Activated T-cell treated with anti-CD3 and anti-CD28 coated beads, Interleukin-2, amount 50 U/mL, for 4 hours (primary cell): ENCODE measurements at places on chromosomes 5 and 9.

DNA sequence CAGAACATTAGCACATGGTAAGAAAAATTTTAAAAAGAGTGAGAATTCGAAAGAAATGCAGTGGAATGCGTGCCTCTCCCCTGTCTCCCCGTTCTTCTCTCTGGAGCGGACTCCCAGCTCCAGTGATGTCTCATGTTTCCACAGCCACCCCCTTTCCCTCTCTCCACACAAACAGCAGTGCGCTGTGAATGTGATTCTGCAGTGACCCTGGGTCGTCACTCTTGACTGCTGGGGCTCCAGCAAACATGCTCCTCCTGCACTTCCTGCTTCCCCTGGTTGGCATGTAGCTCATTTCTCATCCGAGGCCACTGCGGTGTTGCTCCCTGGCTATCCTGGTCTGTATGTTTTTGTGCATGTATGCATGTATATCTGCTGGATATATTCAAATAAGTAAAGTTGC, 13.3 kb downstream of the PHF2 start:
- no peak for DNase-seq

- DNase-seq = no peak
Measured at GRCh38 chr5:79108792-79109191, 2.8 kb upstream of the BHMT start.

DNA sequence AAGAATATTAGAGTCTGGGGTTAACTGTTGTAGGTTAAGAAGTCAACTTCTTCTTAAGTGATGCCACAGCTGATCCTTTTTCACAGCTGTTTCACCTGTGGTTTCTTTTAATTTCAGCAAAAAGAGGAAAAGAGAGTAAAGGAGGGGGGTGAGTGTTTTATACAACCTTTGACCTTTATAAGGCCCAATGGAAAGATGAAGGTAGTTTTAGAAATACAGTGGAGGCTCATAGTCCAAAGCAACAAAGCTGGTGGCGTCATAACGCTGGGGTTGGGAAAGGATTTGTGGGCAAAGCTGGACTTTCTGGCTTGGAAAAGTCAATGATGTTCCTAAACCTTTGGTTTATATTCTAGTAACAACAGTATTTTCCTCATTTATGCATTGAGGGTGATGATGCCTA, 49.5 kb downstream of the RCL1 start:
- DNase-seq = no peak

- DNase-seq = no peak
Measured at GRCh38 chr9:129445794-129446306, 175.1 kb downstream of the C9orf50 start.

DNA sequence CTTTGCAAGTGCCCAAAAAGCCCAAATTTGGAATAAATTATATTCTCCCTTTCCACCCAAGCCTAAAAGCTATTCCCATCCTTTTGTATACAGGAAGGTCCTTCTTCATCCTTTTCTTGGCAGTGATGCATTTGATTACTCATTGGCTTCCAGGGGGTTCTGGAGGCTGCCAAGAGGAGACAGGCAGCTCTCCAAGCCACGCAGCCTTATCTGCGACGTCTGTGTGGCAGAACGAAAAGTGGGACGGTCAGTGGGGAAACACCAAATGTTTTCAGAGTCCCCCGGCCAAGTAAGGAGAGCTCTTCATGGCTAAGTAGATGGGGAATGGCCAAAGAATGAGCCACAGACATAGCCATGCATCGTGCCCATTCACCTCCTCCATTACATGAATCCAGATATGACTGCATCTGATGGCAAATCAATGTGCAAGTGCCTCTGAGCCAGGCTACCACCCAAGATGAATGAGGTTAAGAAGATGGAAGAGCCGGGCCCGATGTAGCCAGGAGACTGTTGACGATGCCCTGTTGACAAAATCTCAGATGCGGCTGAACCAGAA, 12.1 kb downstream of the ADAM19 start:
- DNase-seq = no peak

DNA sequence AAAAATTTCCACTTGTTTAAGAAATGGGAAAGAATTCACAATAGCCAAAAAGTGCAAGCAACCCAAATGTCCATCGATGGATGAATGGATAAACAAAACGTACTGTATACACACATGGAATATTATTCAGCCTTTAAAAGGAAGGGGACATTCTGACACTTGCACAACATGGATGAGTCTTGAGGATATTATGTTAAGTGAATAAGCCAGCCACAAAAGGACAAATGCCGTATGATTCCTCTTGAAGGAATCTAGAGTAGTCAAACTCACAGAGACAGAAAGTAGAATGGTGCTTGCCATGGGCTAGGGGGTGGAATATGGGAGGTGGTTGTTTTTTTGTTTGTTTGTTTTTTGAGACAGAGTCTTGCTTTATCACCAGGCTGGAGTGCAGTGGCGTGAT, 3.8 kb upstream of the ATP6V0E1 start:
- DNase-seq = no peak

DNA sequence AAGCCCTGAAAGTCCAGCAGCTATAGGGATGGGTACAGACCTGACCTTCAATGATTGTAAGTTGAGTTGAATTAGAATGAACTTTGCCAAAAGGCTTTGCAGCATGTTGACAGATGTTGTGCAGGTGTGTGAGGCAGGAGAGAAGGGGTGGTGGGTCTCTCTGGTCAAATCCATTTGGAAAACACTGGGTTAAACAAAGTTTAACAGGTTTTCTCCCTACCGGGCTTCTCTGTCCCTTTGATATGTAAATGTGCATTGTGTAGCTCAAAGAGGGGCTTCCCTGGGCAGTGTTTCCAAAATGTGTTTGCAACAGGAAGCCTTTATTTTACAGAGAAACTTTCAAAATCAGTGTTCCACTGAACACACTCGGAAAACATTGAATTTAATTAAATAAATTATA, 72.1 kb upstream of the BRINP1 start:
- no peak for DNase-seq

DNA sequence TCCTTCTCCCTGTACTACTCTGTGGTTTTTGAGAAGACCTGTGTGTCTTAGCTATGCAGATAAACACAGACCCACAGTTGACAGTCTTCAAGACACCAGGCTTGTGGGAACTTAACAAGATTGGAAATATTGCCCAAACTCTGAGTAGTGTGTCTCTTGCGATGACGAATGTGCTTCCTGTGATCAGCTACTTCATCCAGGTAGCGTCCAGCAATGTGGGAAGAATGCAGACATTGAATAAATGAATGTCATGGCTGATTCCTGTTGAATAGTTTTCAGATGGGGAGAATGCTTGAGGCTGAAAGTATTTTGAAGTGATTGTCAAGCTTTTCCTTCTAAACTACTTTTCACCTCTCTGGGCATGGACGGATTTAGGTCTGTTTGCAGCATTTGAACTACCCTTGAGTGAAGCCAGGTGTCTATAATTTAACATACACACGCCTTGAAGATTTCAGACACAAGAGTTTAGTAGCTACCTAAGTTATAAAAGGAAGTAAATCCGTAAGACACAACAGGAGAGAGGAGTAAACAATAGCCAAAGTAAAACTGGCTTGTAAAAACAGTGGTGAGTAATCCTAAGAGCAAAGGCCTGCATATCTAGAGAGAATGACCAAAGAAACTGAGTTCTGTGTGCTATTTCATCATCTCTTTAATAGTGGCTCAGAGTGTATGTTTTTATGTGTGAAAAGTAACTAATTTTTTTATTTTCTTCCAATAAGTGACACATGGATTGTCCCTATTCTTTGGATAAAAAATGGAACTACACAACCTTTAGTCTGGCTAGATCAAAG, 30.0 kb upstream of the ARL14EPL start:
- no peak for DNase-seq

DNA sequence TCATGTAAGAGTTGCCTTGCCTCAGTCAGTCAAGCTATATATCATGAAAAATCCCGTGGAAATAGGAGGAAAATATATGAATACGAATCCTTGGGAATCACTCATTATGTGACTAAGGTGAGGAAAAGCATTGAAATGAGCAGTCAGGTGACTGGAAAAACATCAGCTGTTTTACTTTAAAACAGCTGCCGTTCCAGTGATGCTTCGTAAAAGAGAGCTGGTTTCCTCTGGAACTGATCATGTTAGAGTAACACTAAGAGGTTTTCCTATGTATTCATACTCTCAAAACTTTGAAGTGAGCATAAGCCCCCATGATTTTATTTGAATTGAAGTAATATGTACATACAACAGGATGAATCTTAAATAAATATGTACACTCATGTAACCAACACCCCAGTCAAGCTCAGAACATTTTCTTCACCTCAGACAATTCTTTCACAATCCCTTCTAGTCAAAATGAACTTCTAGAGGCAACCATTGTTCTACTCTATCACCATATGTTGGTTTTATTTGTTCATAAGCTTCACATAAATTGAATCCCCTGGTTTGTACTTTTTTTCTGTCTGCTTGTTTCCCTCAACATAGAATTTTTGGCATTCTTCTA, 107.7 kb downstream of the SLC25A46 start:
- no peak for DNase-seq

- DNase-seq = no peak
Measured at GRCh38 chr5:176844706-176845391, 34.5 kb downstream of the UNC5A start.

- DNase-seq = no peak
Measured at GRCh38 chr9:71984831-71985281, 73.4 kb downstream of the C9orf85 start.

- DNase-seq = no peak
Measured at GRCh38 chr5:75460942-75461610, 50.4 kb downstream of the CERT1 start.

DNA sequence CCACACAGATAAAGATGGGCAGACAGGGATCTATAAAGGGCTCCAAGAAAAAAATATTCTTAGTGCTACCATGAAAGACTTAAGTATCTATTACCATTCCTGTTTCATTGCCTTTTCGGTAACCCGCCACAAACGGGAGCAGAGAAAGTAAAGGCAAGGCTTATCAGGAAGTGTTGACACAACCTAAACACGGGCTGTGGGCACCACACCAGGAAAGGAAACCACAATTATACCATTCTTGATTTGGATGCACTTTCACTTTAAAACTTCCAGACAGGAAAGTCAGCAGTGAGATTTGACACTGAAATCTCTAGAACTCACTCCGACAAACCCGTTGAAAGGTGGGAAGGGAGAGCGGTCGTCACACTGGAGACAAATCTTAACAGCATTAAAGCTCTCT, 6.5 kb downstream of the TLE1 start:
- no peak for DNase-seq

DNA sequence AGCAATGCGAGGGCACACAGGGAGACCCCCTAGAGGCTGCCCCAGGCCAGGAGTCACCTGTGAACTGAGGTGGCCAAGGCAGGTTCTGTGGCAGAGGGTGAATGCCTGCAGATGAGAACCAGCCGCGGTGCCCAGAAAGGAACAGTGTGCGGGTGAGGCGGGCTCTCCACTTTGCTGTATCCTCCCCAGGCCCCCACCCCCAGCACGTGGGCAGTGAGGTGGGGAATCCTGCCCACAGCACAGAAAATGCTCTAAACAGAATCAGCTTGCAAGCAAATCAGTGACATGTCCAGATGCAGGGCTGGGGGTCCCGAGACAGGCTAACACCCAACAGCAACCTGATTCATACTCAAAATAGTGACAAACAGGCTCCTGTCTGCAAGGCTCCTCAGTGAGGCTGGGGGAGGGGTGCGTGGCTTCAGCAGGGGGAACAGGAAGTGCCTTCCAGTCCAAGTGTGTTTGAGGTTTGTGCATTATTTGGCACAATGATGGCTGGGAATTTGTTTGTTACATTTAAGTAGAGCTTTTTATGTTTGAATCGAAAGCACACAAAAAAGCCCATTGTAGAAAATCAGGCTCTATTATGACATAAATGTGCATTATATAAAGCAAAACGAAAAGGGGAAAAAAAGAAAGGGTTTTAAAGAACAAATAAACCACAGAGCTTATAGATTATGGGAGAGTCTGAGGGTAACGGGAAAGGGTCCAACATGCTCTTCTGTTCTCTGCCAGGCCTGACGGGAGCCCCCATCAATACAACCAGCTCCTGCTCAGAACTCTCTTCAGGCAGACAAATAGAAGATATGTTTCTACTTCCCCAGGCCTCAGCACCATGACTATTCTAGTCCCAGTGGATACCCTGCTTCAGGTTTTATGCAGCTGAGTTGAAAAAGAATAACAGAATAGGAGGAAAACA, 201.3 kb downstream of the HSD17B3 start:
- no peak for DNase-seq

- DNase-seq = peak; percentile 76
Measured at GRCh38 chr5:157651623-157652376, 438 bp downstream of the SOX30 start.

DNA sequence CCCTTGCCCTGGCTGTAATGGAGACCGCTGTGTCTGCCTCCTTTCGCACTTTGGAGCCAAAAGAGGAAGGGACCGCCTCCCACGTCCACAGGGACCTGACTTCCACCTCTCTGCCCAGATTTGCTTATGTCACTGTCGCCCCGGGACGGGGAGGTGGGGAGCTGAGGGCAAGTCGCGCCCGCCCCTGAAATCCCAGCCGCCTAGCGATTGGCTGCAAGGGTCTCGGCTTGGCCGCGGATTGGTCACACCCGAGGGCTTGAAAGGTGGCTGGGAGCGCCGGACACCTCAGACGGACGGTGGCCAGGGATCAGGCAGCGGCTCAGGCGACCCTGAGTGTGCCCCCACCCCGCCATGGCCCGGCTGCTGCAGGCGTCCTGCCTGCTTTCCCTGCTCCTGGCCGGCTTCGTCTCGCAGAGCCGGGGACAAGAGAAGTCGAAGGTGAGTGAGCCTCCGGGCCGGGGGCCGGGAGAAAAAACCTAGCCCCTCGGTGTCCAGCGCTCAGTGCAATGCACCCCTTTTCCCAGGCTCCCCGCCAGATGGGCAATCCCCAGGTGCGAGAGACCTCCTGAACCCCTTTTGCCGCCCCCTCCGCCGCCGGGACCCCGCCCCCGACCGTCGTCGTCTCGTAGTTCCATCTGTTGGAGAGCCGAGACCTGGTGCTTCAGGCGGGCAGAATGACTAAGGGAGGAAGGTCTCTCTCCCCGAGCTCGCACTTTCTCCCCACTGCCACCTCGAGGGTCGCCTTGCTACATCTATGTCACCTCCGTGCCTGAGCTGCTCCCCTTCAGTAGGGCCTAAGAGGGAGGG, at the start of gene GPX3:
Gene GPX3, plus strand, starts transcription at position 288 of the 807 bp plus-strand sequence. Its CDS starts 64 bp downstream, at position 352.
- DNase-seq = peak; percentile 20

DNA sequence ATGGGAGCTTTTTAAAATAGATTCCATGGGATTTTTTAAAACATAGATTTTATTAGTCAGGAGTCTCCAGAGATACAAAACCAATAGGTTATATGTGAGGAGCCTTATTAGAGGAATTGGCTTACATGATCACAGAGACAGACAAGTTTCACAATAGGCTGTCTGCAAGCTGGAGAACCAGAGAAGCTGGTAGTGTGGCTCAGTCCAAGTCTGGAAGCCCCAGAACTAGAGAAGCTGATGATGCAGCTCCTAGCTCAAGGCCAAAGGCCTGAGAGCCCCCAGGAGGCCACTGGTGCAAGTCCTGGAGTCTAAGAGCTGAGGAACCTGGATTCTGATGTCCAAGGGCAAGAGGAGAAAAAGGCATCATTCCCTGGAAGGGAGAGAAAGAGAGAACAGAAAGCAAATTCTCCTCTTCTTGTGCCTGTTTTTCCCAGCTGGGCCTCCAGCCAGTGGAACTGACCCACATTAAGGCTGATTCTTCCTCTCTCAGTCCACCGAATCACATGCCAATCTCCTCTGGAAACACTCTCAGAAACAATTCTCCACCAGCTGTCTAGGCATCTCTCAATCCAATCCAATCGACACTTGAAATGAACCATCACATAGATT, 59.3 kb downstream of the AHRR start:
- no peak for DNase-seq
